ENCODE measurements at places on chromosomes 1 and 21.
A peak's percentile ranks its signal among the peaks of the same experiment; 100 is the strongest.

- no peak for ATAC-seq
Measured at GRCh38 chr1:172849653-172850052, 190.8 kb downstream of the FASLG start.

DNA sequence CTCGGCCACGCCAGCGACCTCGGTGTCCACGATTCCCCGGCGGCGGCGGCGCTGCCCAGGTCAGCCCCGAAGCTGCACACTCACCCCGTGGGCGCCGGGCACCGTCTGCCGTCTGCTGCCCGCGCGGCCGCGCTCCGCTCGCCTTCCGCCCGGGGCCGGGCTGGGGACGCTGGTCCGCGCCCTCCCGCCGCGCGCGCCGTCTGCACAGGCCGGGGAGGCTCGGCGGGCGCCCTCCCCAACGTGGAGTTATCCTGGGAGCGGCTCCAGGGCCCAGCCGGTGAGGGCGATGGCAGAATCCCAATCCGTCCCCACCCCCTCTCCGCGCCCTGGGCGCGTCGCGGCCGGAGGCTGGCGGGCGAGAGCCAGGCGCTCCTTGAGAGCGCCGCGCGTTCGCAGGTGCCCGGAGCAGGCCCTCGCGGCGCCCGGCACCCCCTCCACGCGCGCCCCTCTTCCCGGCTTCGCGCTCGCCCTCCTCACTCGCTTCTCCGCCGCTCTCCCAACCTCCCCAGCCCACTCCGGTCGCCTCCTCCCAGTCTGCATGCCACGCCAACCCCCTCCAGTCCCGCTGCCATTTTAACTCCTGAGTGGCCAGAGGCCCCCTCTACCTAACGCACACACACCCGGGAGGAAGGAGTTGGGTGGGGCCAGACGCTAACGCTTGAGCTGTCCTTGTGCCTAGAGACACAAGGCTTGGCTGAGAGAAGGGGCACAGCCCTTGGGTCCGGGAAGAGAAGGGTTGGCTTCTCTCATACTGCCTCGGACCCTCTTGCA lies at the start of gene LRRN2:
Gene LRRN2 (minus strand): TSS at position 503 of the 771 bp plus-strand sequence. CDS start 65,746 bp downstream, outside the sequence.
- ATAC-seq: no peak

DNA sequence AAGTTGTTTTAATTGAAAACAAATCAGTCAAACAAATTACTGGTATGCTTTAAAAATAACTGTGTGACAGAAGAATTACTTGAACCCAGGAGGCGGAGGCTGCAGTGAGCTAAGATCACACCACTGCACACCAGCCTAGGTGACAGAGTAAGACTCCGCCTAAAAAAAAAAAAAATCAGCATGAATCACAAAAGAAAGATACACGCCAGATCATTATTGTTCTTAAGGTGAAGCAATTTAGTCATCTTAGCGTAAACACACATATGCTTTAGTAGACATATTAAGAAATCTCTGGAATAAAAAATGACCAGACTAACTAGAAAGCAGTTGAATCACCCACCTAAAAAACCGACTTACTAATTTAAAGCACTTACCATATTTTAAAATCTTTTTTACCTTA lies 20.2 kb downstream of the RERE start:
- ATAC-seq: no peak

DNA sequence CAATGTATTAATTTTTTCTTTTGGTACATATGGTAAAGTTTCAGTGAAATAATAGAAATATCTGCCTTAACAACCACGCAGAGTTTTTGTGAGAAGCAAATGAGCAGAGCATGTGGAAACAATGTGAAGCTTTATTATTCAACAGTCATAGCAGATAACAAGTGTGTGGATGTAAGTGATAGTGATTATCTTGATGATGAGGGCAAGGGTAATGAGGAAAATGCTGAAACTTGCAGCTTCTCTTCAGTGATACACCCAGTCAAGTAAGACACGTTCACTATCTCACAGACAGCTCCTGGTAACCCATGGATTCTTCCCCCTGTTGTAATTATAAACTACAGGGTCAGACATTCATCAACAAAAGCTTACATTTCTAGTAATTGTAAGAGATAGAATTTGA lies 14.6 kb upstream of the OR2L5 start:
- ATAC-seq: no peak

DNA sequence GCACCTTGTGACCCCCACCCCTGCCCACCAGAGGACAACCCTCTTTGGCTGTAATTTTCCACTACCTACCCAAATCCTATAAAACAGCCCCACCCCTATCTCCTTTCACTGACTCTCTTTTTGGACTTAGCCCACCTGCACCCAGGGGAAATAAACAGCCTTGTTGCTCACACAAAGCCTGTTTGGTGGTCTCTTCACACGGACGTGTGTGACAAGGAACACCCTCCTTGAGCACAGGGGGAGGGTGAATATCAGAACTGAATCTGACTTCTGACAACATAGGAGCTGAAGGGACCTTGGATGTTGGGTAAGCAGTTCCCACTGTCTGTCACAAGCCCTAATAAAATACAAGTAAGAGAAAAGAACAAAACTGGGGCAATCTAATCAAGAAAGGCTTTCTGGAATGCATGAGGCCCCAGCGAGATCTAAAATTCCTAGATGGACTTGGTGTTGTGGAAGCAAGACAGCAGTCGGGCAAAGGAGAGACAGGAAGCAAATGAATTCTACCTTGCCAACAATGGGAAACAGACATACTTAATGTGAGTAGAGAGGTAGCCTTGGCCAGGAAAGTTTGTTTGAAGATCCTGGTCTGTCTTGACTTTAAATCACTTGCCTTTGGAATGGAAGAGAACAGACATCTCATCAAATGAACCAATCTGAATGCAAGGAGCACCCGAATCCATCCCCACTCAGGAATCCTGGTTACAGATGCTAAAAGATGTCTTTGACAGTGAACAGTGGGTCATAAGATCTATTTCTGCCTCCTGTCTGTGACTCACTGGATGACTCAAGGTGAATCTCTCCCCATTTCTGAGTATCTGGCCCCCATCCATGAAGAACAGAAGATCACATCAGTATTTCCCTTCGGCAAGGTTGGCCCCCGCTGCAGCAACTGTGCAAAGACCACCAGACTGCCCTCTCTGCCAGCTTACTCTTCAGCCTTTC lies 53.3 kb downstream of the OLFML3 start:
- peak; percentile 44 for ATAC-seq

- no peak for ATAC-seq
Measured at GRCh38 chr1:19187852-19188251, 22.2 kb downstream of the UBR4 start.

DNA sequence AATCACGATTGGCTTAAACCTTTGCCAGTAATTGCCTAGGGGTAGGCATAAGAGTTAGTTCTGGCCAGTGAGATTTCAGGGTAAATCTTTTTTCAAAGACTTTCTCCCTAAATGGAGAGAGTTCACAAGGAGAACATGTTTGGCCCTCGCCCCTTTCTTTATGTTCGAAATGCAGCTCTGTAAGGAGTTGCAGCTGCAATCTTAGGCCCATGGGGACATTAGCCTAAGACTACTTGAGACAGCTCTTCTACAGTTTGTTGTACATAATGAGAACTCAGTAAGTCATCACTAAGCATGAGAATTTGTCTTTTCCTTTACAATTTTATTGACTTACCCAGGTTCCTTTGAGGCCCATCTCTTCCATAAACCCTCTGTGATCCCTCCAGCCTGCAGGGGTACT lies 40.4 kb upstream of the GADD45A start:
- ATAC-seq: no peak

- no peak for ATAC-seq
Measured at GRCh38 chr1:204350857-204351573, 8.7 kb downstream of the PLEKHA6 start.

DNA sequence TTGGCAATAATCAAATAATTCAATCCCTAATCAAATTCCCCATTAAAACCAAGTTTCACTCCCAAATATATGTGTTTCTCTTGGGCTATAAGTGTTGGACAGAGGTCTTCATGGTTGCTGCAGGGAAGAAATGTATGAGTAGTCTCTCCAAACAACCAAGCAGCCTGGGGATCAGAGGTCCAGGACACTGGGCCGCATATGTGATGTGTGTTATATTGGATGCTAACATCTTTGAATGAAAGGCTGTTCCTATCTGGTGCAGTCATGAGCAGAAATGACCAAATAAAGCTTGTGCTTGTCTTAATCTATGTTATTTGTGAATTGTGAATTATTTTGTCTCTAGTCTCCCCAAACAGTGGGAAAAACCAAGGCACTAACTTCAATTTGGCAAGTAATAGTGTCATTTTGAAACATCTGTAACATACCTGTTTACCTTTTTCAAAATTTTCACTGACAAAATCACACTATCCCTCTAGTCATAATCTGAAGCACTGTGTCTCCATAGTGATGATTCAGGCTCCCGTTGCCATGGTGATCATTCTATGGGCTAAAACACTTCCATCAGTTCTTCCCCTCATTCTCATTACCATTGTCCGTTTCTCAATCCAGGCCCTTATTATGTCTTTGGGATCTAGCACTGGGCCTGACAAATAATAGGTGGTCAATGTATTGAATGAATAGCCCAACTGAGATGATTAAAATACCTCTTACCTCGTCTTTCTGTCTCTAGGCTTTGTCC lies 12.5 kb upstream of the TADA1 start:
- no peak for ATAC-seq

- ATAC-seq: no peak
Measured at GRCh38 chr1:215594640-215595039, 27.5 kb downstream of the KCTD3 start.

DNA sequence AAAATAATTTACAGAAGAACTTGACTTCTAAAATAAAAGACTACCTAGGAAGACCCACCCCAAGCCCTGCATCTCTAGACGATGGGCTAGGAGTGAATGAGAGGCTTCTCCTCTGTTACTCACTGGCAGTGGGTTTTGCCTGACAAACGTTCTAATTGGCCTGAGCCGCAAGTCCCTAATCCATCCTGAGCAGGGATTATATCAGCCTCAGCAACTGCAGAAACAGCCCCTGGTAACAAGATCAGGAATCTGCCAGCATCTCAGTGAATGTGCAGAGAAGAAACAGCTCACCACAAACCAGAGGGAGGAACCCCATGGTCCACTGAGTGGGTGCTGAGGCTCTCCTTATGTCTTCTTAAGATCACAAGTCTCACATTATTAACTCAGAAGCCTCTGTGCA lies 240.6 kb downstream of the BRINP2 start:
- no peak for ATAC-seq

DNA sequence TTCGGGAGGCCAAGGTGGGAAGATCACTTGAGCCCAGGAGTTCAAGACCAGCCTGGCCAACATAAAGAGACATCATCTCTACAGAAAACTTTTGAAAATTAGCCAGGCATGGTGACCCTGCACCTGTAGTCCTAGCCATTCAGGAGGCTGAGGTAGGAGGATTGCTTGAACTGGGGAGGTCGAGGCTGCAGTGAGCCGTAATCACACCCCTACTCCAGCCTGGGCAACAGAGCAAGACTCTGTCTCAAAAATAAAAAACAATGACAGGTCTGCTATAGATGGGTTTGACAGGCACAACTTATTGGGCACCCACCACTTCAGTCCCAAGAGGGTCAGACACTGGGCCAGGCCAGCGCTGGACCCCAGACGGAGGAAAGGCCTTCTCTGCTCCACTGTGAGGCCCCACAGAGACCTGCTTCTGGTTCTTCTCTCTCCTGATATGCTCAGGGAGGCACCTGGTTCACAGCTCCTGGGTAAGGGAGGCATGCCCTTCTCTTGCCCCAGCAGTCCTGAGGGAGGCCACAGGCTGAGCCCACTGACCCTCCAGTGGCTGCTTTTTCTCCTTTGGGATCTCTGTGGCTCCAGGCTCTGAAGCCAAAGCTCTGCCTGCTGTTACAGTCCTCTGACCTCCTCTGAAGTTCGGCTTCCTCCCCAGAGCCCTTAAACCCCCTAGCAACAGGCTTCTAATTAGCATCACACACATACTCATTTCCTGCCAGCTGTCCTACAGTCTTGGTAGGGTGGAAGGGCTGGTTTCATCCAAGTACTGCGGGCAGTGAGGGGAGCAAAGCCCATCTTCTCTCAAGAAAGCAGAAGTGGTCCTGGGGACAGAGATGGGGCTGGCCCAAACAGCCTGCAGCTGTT lies 14.4 kb downstream of the S100A16 start:
- ATAC-seq: peak; percentile 63

Measured in activated T-helper 17 cell treated with anti-CD3 and anti-CD28 coated beads, Interleukin-2, amount 50 U/mL, for 72 hours (primary cell).